ENCODE measurements at places on chromosomes 16 and 17. TPM values are rescaled to one million over a fixed set of nuclear protein-coding genes. Genes with fewer than 3 reads are reported as not detected.

Gene C17orf107
- 0.18 TPM for total RNA-seq

Gene CASKIN2
- total RNA-seq: 19.7 TPM

Gene FNDC8
- total RNA-seq: not detected

Gene GNG13
- total RNA-seq: not detected

Gene KRT25
- not detected for total RNA-seq

Gene TP53TG3F
- total RNA-seq: not detected

Gene RNF40
- 103 TPM for total RNA-seq

Measured in SJSA1 (cell line).